ENCODE measurements at places on chromosomes 13 and 19.

DNA sequence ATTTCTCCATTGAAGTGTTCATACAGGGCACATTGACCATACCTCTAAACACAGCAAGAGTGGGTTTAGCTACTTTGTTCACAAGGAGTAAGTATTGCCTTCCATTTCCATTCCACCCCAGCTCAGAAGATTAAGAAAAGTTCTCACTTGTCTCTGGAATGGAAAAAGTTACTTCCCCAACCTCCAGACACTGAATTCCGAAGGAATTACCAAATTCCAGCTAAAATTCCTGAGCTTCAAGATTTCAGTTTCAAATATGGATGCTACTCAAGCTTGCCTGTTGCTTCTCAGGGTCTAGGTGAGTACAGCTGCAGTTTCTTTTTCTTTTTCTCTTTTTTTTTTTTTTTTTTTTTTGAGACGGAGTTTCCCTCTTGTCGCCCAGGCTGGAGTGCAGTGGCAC, 33.6 kb downstream of the TEX26 start:
- no peak for DNase-seq

GRCh38 chr19:54428323-54429175, 13.3 kb downstream of the TTYH1 start:
- no peak for DNase-seq

DNA sequence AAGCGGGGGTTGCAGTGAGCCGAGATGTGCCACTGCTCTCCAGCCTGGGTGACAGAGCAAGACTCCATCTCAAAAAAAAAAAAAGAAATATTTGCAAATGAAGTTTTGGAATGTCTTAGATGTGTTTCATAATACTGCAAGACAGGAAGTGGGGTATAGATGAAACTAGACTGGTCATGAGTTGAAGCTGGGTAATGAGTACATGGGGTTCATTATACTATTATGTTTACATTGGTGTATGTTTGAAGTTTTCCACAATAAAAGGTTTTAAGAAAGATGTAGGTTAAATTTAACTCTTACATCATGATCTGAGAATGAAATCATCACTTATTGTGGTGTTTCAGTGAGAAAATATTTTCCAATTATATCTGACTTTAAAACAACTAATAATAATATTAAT, 19.0 kb downstream of the FNDC3A start:
- peak; percentile 27 for DNase-seq

DNA sequence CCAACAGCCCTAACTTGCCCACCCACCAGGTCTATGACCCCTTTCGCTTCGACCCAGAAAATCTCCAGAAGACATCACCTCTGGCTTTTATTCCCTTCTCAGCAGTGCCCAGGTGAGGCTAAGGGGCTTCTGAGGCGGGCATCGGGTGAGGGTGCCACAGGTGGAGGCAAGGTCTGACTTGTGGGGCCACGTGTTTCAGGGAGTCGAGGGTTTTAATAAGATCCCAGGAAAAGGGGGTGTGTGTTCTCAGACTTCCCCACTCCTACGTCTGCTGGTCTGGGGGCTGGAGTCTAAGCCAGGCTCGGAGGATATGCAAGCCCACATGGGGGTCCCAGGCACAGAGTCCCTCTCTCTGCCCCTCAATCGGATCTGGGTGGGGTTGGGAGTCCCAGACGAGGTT, 30.9 kb upstream of the CYP4F8 start:
- no peak for DNase-seq

- DNase-seq: no peak
Observed at GRCh38 chr13:74667656-74668203, 533.5 kb upstream of the KLF12 start.

- peak; percentile 36 for DNase-seq
Observed at GRCh38 chr13:41942462-41943094, 18.3 kb downstream of the VWA8 start.

DNA sequence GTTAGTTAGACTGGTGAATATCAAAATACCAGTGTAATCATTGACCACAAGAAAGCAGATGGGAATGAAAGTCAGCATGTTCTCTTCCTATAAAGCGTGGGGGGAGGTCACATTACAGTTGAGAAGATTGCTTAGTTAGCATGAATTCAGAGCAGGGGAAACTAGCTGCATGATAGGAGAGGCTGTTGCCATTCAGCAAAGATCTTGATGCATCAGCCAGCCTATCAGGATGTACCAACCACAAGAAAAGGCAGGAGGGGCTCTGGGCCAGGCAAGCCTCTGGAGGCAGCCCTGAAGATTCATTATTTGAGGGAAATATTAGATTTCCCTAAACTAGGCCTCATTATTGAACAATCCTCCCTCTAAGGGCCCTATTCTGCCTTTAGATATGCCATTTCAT, 5.0 kb upstream of the MTMR6 start:
- DNase-seq: no peak

DNA sequence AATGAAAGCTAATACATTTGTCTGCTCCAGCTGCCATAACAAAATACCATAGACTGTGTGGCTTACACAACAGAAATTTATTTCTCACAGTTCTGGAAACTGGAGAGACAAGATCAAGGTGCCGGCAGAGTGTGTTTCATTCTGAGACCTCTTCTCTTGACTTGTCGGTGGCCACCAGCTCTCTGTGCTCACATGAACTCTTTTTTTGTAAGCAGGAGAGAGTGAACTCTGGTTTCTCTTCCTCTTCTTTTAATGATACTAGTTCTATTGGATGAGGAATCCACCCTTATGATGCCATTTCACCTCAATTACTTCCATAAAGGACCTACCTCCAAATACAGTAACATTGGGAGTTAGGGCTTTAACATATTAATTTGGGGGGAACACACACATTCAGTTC, 11.7 kb downstream of the KCTD12 start:
- peak; percentile 71 for DNase-seq

GRCh38 chr19:8639821-8640401, 9.5 kb downstream of the NFILZ start:
- no peak for DNase-seq

DNA sequence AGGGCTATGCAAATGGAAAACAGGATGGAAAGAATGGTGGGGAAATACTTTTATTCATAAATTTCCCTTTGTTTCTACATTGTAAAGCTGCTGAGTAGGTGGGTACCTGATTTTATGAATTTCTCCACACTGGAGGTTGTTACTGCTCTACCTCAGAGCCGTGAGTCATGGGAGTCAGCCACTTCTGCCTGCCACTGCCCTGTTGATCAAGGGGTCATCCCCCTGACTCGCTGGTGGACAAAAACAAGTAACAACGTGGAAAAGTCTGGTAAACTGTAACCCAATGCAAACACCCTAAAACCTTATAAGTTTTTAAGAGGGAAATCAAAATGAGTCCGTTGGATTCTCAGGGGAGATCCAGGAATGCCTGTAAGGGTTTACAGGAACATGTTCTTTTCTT, 329.5 kb downstream of the ATP8A2 start:
- DNase-seq: no peak

DNA sequence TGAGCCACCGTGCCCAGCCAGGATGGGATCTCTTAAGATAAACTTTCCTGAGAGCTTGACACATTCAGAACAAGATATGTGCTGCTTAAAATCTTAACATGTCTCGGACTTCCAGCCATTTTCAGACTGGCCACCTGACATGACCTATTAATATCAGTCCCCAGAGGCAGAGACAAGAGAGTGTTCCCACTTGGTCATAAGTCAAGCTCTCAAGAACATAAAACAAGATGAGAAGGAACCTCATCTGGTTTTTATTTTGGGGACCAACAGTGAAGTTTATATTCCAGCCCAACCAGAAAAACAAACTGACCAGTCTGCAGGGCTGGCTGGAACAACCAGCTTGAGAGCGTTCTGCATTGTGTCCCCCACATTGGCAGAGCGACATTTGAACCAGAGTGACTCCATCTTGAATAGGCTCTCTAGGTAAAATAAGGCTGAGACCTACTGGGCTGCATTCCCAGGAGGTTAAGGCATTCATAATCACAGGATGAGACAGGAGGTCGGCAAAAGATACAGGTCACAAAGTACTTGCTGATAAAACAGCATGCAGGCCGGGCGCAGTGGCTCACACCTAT, 21.8 kb upstream of the PLEKHF1 start:
- no peak for DNase-seq

GRCh38 chr19:57653689-57654088, 15.0 kb upstream of the ZSCAN4 start:
- DNase-seq: no peak
